ENCODE measurements at places on chromosomes 7 and 10.

GRCh38 chr7:45988405-45989057 lies 67.5 kb upstream of the IGFBP3 start:
- DNase-seq = no peak

GRCh38 chr10:74432841-74433594 lies 282.0 kb downstream of the ADK start:
- DNase-seq = no peak

- no peak for DNase-seq
Observed at GRCh38 chr7:126959649-126960048, 293.1 kb downstream of the GRM8 start.

- no peak for DNase-seq
Observed at GRCh38 chr10:29324220-29324841, 35.5 kb downstream of the LYZL1 start.

DNA sequence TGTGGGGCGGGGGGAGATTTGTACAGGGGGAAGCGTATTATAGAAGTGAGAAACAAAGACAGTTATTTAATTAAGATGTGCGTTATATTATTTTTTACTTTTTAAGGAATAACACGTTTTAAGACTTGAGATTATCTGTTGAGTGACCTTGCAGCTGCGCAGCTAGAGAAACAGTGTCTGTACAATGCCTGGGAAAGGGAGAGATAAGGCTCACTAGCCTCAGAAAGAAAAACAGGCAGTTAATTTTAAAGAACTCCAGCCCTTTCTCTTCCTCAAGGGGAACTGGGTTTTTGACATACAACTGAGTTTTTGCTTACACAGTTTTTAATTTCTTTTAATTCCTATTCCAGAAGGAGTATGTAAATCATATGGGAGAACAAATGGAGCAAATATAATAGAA lies 50.7 kb downstream of the LMBR1 start:
- no peak for DNase-seq

DNA sequence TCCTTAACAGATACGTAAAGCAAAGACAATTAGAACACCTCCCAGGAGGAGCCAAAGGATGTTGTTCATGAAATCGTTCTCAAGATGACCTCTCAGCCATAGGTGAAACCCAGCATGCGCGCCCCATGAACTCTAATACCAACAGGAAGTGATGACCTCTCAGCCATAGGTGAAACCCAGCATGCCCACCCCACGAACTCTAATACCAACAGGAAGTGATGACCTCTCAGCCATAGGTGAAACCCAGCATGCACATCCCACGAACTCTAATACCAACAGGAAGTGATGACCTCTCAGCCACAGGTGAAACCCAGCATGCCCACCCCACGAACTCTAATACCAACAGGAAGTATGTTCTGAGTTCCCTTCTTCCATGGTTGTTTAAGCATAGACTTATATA lies 205.2 kb upstream of the ADARB2 start:
- no peak for DNase-seq

GRCh38 chr10:76286536-76286935 lies 855.1 kb downstream of the LRMDA start:
- no peak for DNase-seq

DNA sequence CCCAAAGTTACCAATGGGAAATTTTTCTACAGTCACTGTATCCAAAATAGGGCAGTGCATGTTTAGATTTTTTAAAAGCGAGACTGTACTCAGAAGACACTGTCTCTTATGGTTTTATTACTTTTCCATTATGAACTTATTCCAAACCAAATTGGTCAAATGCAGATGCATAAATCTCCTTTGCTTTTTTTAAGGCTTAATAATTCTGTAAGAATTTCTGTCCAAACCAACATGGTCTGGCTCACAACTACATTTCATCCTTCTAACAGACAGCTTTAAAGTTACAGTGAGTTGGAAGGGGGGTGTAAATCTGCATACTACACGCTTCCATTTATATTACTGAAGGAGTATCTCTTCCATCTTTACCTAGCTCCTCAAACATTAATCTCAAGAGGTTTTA lies 199.2 kb downstream of the SLC25A13 start:
- no peak for DNase-seq

DNA sequence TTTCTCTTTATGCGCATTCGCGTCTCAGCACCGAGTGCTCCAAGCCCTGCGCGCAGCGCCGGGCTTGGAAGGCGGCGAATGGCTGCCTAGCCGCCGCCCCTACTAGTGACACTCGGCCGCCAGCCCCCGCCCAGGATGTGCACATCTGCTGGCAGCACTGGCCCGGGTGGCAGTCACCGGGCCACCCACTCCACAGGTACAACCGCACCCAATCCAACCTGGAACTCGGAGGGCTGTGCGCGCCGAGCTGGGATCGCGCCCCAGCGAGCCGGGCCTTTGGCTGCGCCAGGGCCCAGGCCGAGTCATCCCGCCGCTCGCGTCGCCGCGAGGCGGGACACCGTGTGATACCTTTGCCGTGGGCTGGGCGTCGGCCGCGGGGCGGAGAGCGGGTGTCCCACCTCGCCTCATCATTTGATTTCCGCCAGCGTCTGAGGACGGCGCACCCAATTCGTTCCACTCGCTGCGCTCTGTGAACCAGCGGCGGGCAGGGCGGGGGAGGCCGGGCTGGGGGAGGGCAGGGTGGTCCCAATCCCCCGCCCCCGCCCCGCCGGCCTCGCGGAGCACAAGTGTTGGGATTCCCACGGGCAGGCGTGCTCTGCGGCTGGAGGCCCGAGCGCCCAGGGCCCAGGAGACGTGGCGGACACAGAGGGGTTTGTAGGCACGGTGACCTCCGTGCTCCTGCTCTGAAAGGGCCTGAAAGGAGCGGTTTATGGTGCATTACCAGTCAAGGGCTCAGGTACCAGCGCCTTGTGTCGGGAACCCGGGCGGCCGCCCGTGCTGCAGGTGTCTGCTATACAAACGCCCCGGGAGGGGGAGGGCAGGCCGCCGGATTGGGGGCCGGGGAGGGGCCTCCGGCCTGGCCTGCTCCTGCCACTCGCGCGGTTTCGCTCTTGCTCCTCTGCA lies 17.8 kb upstream of the PTF1A start:
- DNase-seq = no peak

GRCh38 chr7:88964418-88964817 lies 168.9 kb upstream of the TEX47 start:
- no peak for DNase-seq

GRCh38 chr10:89479771-89480446 lies 55.5 kb downstream of the SLC16A12 start:
- DNase-seq = no peak

GRCh38 chr7:128135159-128135514 lies 103.9 kb upstream of the LRRC4 start:
- no peak for DNase-seq

GRCh38 chr7:38671911-38672905 lies 41.0 kb upstream of the AMPH start:
- DNase-seq = no peak

DNA sequence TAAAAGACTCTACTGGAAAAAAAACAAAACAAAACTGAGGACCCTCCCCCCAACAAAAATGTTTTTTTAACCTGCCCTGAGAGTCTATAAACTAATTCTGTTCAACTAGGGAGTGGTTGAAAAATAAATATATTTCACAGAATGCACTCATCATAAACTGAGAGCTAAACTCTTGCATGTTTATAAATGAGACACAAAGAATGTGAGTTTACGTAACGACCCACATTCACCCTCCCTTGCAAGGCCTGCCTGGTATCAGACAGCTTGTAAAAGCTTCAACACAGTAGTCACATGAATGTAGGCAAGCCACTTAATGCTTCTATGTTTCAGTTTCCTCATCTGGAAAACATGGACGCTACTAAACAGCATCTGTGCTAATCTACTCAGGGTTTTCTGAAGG lies 50.3 kb downstream of the JAZF1 start:
- DNase-seq = no peak

DNA sequence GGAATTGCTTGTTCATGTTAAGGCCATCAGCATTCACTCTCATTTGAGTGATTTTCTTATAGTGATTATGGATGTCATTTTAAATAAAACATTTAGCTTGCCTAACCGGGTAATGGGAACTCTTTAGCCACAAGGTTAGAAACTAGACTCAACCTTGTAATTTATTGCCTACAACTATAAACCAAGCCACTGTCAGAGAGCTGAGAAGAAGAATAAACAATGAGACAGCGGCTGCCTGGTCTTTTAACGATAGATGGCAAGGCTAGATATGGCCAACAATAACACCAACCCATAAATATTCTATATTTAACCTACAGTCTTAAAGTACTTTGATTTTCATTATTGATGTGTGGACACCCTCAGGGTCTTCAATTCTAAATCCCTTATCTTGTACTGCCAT lies 27.8 kb upstream of the INHBA start:
- DNase-seq = no peak

DNA sequence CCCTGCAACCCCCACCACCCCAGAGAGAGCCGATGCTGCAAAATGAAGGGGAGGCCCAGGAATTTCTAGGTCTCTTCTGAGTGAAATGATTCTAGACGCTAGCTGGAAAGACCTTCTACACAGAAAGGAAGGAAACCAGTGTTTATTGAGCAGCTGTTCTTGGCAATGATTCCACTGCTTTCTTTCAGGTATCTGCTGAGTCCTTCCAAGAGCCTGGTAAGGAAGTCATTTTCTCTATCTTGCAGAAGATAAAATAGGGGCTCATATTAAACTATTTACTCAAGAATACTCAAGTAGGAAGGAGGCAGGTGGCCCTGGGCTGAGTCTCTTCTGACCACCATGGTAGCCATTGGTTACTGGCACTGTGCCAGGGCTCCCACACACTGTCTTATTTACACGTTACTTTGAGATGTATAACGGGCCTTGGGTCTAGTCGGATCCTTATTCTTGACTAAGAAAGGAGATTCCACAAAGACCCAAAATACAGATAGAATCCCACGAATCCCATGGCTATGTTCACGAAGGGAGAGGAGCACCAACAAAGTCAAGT lies 112.1 kb downstream of the GALNT11 start:
- DNase-seq = no peak

GRCh38 chr10:31288962-31289361 lies 30.1 kb upstream of the ZEB1 start:
- DNase-seq = no peak

DNA sequence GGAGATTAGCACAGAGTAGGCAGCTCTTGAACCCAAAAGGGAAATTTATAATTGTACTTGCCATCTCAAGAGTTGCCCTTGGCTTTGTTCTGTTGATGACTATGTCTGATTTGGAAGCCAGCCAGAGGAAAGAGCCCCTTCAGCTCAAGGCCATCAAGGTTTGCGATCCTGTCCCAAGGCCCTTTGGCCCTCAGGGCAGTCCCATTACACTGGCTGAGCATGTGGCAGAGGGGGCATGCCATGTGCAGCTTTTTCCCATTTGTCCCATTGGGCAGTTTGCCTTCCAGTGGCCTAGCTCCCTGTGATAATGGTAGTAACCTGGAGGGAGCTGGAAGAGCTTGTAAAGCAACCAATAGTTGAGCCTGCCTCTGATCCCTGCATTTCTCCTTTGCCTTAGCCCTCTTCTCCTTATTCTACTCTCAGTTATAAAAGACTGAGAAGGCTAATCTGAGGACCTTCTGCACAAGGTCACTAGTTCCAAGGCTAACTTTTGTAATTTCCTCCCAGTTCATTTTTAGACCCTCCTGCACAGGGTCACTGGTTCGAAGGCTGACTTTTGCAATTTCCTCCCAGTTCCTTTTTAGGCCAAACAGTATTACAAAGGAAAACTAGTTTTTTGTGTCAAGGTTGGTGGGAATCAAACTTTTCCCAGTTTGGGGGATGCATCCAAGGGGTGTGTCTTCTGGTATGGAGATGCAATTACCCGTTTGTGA lies 31.0 kb upstream of the ARHGAP12 start:
- no peak for DNase-seq

DNA sequence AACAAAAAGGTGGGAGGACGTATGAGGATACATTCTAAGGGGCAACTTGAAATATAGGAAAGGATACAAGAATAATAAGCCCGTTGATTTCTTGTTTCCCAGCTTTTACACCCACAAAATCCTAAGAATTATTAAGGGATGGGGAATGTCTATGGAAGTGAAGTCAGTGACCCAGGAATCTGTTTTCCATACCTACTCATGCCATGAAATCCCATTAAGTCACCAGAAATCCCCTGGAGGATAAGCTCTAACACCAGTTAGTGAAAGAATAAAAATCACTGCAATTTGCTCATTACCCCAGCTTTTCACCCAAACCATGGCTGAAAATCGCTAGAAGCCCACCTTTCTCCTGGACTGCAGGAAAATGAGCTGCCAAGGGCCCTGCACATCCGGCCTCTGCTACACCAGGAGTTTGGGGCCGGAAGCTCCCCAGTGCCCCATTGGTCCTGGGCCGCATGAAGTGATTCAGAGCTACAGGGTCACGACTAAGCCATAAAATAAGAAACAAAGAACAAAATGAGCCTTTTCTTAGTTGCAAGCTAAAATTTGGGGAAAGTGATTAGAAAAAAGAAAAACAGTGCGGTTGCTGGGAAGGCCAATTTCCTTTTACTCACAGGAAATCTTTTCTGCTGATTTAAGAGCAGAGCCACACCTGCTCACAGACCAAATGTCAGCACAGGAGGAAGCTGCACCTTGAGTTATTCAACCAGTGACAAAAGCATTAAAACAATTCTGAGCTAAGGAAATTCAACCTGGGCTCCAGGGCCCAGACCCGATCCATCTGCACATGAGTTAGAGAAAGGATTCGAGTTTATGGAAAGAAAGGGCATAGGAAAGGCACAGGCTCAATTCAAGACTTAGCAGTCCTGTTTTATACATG lies 40.3 kb downstream of the HIPK2 start:
- DNase-seq = no peak

DNA sequence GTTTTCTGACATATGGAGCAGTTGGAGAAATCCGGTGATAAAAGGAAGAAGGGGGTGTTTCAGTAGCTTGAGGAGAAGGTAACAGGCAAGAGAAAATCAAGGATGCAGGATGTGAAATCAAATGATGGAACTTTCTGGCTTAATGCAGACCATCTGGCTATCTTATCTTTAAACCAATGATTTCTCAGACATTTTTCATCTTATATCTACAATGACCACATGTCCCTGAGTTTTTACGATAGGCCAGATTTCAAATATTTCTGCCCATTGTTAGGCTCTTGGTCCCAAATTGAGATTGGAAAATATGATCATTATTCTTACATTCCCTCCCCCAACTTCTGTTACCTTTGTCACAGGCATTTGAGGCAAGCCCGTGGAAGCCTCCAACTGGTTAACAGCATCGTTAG lies 486.8 kb downstream of the SUGCT start:
- no peak for DNase-seq

GRCh38 chr10:3714967-3715366 lies 70.0 kb downstream of the KLF6 start:
- DNase-seq = no peak

DNA sequence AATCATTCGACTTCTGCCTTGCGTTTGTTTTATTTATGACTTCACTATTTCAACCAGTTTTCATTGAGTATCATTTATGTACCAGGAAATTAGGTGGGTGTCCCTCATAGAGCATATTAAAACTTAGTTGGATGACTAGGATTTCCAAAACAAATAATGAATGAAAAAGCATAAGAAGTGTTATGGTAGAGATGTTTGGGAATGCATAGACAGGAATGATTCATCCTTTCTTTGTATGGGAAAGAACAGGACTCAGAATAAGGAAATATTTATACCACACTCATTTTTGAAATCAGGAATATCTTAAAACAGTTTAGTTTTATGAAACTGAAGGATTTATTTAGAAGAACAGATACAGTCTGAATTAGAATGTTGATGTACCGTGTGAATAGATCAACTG lies 315.7 kb downstream of the EXOC4 start:
- DNase-seq = no peak

GRCh38 chr10:117014835-117015234 lies 9.8 kb upstream of the SHTN1 start:
- no peak for DNase-seq

GRCh38 chr7:6142871-6143380 lies 111.8 kb downstream of the ANKRD61 start:
- DNase-seq = no peak
